Kidney tubule cell (primary cell): ENCODE measurements at places on chromosomes 3 and 15.

- DNase-seq: peak; percentile 7
Observed at GRCh38 chr15:79602731-79603130, 170.6 kb downstream of the MINAR1 start.

- no peak for DNase-seq
Observed at GRCh38 chr3:48303021-48303420, 30.4 kb downstream of the SPINK8 start.

- DNase-seq: no peak
Observed at GRCh38 chr3:159919873-159920272, 68.8 kb upstream of the IL12A start.

DNA sequence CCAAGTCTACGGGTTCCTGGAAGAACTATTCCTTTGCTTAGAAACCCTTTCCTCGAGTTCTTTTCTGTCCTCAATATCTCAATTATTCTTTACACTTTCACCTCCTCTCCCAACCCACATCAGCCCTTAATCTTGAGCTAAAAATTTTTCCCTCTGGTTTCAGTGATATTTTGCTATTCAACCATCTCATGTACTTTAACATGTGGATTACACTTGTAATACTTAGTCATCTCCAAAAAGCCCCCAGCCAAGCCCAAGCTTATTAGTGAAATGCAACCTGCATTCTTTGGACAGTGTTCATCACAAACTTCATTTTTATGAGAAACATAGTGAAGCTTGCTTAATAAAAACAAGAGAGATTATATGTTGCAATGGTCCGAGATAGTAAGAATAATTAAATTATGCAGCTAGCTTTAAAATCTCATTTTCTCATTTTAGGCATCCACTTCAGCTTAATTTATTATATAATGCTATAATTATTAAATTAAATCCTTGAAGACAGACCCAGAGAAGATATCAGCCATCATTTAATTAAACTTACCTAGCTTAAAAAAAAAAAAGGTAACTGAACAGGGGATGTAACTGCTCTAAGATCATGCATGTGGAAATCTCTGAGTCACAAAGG, 534.5 kb upstream of the TBL1XR1 start:
- DNase-seq: peak; percentile 41

DNA sequence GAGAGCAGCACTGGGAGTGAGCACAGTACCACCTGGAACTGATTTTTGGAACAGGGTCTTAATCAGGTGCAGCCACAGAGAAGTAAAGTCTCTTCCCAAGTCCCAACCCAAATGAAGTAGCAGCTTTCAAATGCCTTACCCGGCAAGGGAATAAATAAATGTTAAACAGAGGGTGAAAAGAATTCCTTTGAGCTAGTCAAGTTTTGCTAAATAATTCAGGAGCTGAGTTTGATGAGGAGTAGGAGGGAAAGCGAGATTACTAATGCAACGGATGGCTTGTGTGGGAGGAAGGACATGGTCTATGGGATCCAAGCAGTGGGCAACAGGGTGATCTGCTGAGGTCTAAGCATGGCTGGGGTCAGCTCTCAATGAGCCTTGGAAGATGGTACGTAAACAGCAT, 204.5 kb upstream of the ST8SIA2 start:
- DNase-seq: no peak

DNA sequence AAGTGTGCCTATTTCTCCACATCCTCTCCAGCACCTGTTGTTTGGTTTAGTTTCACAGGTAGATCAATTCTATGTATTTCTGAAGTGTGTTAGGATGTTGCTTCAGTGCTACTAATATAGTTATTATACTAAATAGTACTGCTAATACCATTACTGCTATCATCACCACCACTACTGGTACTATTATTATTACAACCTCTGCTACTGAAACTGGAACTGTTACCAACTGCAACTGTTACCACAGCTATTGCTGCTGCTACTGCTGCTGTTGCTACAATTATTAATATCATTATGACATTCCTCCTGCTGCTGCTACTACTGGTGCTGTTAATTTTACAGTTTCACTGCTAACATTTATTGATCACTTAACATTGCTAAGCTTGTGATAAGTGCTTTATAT, 8.3 kb upstream of the LMOD3 start:
- DNase-seq: no peak

- no peak for DNase-seq
Observed at GRCh38 chr15:98195796-98196195, 235.3 kb downstream of the ARRDC4 start.

GRCh38 chr15:99981839-99982658, 248.8 kb upstream of the LYSMD4 start:
- no peak for DNase-seq

GRCh38 chr15:78417754-78418630, 20.0 kb upstream of the IREB2 start:
- DNase-seq: peak; percentile 9

GRCh38 chr3:125389282-125389681, 14.2 kb upstream of the ZNF148 start:
- no peak for DNase-seq

DNA sequence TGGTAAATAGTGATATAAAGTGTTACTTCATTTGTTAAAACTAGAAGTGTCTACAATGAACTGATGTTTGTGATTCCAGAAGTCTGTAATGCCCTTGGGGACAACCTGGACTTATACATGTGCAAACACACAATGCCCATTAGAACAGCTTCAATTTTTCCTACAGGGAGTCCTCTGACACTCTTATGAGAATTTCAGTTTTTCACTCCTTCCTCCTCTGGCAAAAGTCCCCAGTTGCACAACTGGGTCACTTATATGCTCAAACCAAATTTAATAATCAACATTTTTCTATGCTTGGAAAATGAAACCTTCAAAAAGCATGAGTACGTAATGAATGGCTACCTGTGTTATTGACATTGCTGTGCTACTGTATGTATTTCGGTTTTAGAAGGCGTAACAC, at the start of gene OR5H15:
Gene OR5H15, plus strand, starts transcription at position 301 of the 400 bp plus-strand sequence. CDS start 2,004 bp downstream, outside the sequence.
- no peak for DNase-seq

DNA sequence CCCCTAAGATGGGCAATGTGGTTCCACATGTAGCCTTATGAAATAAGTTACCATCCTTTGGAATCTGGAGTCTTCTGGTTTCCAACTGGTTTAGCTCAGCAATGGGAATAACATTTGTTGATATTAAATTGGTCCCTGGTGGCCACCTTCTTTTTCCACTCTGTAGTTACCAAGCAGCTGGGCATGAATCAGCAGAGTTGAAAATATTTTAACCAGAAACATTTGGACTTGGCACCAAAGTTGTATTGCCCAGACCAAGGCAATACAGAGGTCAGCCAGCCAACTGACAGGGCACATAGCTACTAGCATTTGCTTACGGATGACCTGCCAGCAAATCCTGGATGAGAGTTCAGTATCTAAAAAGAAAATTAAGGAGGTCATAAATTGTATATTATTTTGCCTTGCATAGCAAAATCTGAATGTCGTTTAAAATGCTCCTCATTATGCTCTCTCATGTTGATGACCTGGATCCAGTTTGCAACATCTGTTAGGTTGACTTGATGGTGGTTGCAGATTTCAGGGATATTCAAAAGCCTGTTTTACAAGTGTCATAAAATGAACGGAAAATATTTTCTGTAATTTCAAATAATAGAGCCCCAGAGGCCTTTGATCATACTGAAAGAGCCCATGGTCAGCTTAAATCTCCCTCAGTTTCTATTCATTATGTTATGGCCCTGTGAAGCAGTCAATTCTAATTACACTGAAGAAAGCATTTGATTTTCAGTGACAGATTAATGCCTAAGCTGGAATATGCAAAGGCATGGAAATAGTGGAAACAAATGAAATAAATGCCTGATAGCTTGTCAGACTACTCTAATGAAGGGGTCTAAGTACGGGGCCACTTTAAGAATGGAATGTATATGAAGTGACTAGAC, 54.6 kb downstream of the PPM1L start:
- DNase-seq: peak; percentile 54

GRCh38 chr3:141372656-141373055, 4.4 kb downstream of the ZBTB38 start:
- DNase-seq: no peak

DNA sequence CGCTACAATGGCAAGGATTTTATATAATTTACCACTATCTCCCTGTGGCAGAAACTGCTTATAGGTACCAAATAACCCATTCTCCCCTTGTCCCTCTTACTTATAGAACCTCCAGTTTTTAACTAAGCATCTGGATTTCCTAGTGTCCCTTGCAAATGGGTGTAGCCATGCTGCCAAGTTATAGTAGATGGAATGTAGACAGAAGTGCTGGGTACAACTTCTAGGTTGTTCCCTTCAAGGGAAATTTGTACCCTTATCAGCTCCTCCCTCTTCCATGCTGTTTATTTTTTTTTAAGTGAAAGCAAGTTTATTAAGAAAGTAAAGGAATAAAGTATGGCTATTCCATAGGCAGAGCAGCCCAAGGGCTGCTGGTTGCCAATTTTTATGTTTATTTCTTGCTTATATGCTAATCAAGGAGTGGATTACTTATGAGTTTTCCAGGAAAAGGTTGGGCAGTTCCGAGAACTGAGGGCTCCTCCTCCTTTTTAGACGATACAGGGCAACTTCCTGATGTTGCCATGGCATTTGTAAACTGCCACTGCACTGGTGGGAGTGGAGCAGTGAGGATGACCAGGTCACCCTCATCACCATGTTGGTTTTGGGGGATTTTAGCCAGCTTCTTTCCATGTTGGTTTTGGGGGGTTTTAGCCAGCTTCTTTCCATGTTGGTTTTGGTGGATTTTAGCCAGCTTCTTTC, 40.1 kb upstream of the TM4SF19 start:
- no peak for DNase-seq

- no peak for DNase-seq
Observed at GRCh38 chr3:52372822-52373504, 56.8 kb downstream of the DNAH1 start.

- no peak for DNase-seq
Observed at GRCh38 chr3:64539451-64540196, 148.2 kb downstream of the ADAMTS9 start.

DNA sequence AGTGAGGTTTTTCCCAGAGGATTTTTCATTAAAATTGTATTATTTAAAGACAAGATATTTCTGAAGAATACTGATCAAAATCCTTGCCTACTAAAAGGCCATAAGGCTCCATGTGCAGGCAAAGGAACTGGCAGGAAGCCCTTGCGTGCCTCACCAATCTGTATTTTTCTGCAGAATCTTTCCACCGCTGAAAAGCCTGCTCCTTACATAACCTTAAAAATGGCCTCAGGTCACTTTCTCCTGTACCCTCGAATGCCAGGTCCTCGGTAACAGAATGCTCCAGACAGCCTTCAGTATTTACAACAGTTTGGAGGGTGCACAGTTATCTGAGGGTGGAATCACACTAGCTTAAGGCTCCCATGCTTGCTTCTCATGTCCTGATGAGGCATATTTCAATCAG, 3.2 kb downstream of the MORC1 start:
- no peak for DNase-seq

GRCh38 chr3:43224405-43225073, 61.8 kb upstream of the SNRK start:
- no peak for DNase-seq

GRCh38 chr3:31041161-31041978, 146.9 kb upstream of the GADL1 start:
- DNase-seq: peak; percentile 99

GRCh38 chr3:29318251-29318650, 37.4 kb downstream of the RBMS3 start:
- DNase-seq: peak; percentile 76

DNA sequence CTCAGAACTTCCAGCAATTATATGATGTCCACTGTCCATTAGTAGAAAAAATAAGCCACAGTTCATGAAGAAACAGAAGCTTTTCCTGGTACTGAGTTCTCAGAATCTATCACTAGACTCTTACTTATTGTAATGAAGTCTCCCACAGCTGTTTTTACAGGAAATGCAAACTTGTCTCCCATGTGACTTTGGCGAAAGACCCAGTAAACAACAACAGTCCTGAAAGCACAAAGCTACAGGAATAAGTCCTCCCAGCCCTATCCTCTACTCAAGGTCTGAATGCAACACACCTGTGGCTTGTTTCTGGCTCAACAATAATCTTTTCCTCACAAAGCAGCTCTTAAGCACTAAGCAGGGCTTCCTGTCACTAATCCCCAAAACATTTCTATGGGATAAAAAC, 55.9 kb downstream of the EOMES start:
- no peak for DNase-seq

GRCh38 chr3:192772240-192772894, 45.0 kb upstream of the FGF12 start:
- peak; percentile 59 for DNase-seq

DNA sequence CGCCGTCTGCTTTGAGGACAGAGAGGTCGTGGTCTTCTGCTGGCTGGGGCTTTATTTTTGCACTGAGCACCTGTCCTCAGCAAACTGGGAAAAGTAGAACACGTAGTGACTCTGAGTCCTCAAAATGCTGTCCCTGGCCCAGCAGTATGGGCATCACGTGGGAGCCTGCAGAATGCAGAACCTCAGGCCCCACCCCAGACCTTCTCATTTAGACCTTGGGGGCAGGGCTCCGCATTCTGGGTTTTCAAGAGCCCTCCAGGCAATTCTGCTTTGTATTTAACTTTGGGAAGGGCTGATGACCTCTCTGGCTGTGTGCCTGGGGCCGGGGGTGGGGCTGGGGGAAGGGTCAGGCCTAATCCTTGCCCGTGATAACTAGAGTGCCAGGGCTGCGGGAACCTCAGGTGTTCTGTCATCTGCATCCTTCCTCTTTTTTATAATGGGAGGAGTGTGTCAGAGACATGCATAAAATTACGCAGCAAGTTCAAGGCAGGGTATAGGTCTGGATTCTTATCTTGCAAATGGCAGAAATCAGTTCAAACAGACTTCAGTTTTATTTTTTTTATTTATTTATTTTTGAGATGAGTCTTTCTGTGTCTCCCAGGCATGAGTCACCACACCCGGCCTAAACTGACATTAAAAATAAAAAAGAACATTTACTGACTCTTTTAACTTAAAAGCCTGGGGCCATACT, 11.1 kb downstream of the SLC6A6 start:
- DNase-seq: no peak

- DNase-seq: no peak
Observed at GRCh38 chr15:44295750-44296431, 7.4 kb downstream of the GOLM2 start.

DNA sequence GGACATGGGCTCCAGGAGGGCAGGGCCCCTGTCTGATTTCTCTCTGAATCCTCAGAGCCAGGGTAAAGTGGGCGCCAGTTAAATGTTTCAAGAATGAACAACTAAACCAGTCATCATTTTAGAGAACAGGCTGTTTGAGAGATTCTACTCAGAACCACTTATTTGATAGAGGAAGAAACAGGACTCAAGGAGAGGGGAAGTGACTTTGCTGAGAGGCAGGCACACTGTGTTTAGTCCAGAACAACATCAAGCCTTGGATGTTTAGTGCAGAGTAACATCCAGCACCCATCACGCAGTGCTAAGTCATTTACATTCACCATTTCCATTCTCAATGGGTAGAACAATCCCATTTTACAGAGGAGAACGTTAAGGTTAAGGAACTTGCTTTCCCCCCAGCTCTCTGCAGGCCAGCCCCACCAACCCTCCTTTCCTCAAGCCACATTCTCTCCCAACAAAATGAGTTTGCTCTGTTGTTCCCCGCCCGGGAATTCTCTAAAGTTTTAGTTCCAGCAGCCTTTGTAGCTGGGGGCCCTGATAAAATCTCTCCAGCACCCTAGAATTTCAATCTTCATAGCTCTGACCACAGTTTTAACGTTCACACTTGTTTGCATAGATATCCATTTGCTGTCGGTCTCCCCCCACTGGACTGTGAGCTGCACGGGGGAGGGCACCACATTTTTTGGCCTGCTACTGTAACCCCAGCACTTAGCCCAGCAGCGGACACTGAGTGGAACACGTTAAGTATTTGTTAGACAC, 962 bp downstream of the NMNAT3 start:
- no peak for DNase-seq

GRCh38 chr3:195531683-195532082, 11.4 kb downstream of the PPP1R2 start:
- DNase-seq: no peak

- DNase-seq: peak; percentile 74
Observed at GRCh38 chr3:17602126-17602525, 140.3 kb downstream of the TBC1D5 start.
